Forelimb muscle (tissue), 1 donor: ENCODE measurements at places on chromosomes 1 and 21. TPM values are rescaled to one million over a fixed set of nuclear protein-coding genes. Genes with fewer than 3 reads are reported as not detected.

Gene DNAJC6
- 0.71 TPM for polyA plus RNA-seq

Gene OR2AK2
- not detected for polyA plus RNA-seq

Gene LCE3D
- not detected for polyA plus RNA-seq

Gene PDPN
- 39.3 TPM for polyA plus RNA-seq

Gene RGSL1
- polyA plus RNA-seq, result not detected

Gene TNFRSF9
- 0.11 TPM for polyA plus RNA-seq

Gene LCE1B
- not detected for polyA plus RNA-seq

Gene LEMD1
- polyA plus RNA-seq, result not detected

Gene KIF26B
- polyA plus RNA-seq, result 1.00 TPM

Gene MMP23B
- 44.9 TPM for polyA plus RNA-seq

Gene CRNN
- not detected for polyA plus RNA-seq

Gene SPRR5
- not detected for polyA plus RNA-seq

Gene FCRL1
- polyA plus RNA-seq, result 0.25 TPM
